NK-92 treated with Interleukin-12 subunit alpha and Interleukin-12 subunit beta, amount 100 ng/mL, for 24 hours (cell line): ENCODE measurements at places on chromosomes 4 and X.

DNA sequence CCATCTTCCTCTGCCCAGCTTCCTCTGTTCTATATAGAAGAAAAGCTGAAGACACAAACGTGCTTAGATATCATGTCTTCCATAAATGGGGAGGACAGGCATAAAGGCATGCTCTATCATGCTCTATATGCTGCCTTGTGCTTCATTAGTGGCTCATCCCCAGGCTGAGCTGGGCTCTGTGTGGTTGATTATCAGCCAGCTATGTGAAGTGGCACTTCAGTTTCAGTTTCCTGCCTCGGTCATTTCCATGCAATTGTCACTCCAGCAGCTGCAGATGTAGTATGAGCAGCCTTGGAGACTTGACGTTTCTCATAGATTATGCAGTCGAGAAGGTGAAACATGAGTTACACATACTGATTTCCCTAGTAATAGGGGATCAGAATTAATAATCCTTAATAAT, 106.2 kb downstream of the SYTL5 start:
- DNase-seq = no peak

DNA sequence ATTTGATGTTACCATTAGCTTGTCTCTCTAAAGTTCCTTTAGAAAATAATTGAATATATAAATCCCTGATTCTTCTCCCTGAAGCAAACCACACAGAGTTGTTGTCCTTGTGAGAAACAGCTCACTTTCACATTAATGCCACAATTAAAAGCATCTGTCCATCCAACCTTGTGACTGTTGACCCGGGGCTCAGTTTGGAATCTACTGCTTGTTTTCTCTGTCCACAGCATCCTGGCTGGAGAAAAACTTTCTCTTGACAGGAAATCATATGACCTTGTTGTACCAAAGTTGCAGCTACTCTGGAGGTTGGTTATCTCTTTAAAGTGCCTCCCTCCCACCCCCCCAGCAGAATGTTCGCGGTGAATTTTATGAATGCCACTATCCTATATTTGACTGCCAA, 3.1 kb downstream of the PRKG2 start:
- DNase-seq = no peak

- DNase-seq = no peak
Measured at GRCh38 chrX:42778096-42778495, at the start of gene PPP1R2C. PPP1R2C (minus strand) TSS chrX:42778163; CDS start chrX:42778079, 84 bp downstream.

DNA sequence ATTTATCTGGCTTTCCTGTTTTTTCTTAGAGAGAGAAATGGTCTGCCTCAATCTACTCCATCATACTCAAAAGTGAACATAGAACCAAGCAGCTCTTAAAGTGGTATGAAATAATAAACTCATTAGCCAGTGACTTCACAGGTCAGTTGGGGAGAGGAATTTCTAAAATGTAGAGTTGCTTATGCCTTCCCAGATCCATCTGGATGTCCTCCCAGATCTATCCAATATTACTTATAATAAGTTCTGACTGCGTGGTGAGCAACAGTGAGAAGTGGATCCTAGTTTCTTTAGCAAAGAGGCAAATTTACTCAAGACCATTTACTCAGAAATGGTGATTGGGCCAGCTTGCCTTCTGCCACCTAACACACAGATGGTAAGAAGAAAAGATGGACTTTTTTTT, 748.0 kb downstream of the PCDH18 start:
- no peak for DNase-seq

DNA sequence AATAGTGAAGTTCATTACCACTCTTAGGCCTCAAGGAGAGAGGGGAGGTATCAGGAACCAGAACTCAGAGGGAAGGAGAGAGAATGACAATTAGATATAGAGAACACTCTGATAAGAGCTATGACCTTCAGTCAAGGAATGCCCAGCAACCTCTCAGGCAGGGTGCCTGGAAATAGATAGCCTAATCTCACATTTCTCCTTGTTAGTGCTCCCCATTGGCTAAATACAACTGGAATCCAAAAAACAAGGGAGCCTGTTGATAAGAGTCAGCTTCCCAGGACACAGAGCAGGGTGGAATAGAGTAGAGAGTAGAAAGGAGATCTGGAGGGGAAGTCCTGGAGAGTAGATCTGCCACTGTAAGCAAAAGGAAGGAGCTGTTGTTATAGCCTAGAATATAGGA, 62.1 kb downstream of the DCX start:
- DNase-seq = no peak

GRCh38 chrX:82816562-82816961, 691.5 kb upstream of the POU3F4 start:
- no peak for DNase-seq

DNA sequence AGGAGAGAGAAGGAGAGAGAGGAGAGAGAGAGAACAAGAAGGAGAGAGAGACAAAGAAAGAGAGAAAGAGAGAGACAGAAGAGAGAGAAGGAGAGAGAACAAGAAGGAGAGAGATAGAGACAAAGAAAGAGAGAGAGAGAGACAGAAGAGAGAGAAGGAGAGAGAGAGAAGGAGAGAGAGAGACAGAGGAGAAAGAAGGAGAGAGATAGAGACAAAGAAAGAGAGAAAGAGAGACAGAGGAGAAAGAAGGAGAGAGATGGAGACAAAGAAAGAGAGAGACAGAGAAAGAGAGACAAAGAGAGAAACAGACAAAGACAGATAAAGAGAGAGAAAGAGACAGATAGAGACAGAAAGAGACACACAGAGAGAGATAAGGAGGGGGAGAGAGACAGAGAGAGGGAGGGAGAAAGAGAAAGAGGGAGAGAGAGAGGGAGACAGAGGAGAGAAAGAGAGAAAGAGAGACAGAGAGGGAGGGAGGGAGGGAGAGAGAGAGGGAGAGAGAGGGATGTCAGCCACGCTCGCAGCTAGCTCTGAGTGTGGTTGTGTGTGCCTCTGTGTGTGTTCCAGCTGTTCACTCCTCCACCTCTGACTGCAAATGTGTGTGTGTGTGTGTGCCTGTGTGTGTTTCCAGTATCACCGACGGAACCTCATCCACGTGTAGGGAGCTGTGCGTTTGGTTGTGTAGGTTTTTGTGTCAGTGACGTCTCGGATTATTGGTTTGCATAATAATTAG, 105.8 kb downstream of the CRLF2 start:
- DNase-seq = no peak

- DNase-seq = no peak
Measured at GRCh38 chrX:34778916-34779315, 121.8 kb upstream of the TMEM47 start.

DNA sequence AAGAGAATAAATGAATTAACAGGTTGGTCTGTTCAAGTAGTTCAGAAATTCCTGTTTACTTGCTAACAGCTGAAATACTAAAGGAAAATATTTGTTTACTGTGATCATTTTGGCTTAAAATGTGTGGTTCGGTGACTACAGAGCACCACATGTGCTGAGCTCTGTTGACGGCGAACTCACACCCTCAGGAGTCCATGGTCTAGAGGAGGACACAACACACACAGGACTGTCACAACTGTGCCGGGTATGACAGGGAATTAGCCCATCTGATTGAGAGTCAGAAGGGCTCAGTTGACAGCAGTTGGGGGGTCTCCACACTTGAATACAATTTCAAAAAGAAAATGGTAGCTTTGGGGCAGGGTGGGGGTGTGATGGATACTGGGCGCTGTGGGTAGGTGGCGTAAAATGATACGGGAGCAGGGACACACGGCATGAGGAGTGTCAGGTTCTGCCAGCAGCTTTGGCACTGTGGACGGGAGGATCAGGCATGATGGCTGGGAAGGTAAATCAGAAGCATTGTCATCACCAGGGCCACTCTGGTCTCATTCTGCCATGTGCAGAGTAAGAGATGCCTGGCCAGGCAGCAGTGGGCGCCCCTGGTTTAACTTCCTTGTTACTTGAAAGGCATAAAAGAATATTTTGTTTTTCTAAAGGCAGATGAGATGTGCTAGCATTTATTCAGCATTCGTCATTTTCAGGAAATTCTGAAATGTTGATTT, 33.3 kb downstream of the CLDN22 start:
- DNase-seq = no peak

DNA sequence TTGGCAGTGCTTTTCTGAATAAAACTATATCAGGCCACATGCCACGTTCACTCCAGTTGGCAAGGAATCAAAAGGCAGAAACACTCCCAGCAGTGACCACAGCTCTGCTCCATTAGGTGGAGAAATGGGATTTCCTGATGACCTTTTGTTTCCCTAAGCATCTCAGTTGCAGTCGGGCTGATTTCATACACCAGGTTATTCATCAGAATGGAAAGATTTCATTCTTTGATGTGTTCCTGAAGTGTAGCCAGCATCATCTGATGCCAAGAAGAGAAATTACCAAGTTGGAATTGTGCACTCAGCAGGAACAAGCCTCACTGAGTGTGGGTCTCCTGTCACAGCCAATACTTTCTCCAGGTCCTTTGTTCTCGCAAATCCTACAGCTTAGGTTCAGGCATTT, 193.7 kb downstream of the SPATA18 start:
- DNase-seq = no peak

DNA sequence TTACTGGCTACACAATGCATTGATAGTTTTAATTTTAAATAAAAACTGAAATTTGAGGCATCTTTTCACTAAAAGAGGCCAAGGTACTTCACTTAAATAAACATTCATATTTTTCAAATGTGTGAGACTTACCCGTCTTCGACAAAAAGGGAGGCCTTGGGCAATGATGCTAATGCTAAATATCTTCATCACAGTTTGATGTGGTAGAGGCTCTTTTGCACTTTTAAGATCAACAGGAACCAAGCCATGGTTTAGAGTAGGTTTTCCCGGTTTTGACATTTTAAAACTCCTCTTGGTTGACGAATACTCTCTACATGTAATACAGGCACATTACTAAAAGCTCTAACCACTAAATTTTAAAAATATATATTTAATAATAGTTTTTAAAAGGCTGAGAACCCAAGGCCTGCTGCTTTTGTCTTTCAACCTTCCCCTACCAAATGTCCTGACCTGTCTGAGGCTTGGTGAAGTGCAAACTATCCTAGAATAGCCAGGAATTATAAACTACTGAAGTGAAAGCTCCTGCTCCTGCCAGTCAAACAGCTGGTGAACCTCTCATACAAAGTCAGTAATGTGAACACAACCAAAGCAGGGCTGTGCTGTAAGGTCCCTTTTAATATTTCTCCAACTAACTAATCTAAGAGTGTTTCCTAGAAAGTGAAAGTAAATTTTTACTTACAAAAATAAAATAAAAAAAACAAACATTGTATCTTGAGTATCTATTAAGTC, 153.7 kb downstream of the FBXW7 start:
- DNase-seq = no peak

GRCh38 chr4:24007860-24008261, 118.0 kb upstream of the PPARGC1A start:
- no peak for DNase-seq

GRCh38 chr4:153521999-153522801, 56.0 kb downstream of the TMEM131L start:
- DNase-seq = peak; percentile 66

- no peak for DNase-seq
Measured at GRCh38 chr4:168183717-168184571, 91.6 kb downstream of the ANXA10 start.

GRCh38 chr4:185683896-185684295, 128.1 kb downstream of the SORBS2 start:
- DNase-seq = no peak

DNA sequence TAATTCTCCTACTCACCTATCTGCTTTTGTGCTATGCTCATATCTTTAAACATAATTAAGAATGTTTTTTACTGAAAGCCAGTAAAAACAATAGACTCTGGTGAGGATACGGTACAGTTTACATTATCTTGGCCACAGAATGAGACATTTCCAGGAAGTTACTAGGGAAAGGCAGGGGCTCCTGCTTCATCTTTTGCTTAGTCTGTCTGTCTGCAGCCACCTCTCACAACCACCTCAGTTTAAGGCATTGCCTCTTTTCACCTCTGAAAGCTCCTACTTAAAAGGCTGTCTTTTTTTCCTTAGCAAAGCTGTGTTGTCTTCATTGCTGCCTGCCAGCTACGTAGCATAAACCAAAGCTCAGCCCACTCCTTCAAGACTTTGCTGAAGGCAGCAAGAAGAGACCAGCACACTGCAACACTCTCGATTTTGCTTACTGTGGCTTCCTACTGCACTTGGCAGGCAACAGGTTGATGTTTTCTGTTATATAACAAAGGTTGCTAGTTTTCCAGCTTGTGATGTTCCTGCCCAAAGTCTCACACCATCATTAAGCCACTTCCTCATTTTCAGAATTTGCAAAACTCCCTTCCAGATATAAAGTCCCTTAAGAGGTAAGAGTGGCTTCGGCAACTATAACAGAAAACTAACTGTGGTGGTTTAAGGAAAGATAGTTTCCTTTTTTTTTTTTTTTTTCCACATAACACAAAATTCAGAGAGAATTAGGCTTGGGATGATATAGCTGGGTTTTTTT, 432.9 kb downstream of the GRXCR1 start:
- no peak for DNase-seq

DNA sequence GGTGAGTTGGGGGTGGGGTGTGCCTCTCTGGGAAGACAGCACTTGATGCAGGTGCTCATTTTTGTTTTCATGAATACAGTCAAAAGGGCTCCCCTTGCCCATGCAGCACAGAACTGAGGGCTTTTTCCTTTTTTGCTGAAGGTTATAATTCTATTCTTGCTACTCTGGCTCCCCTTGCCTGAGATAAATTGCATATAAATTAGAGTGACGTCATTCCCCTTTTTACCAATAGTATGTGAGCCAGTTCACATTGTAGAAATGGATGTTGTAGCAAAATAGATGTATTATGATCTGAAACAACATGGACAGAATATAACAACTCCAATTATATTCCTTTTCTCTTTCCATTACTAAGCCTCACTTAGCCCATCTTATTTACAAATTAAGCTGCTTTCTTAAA, 28.4 kb downstream of the CXorf58 start:
- no peak for DNase-seq

- no peak for DNase-seq
Measured at GRCh38 chrX:123350226-123350625, 166.1 kb downstream of the GRIA3 start.

DNA sequence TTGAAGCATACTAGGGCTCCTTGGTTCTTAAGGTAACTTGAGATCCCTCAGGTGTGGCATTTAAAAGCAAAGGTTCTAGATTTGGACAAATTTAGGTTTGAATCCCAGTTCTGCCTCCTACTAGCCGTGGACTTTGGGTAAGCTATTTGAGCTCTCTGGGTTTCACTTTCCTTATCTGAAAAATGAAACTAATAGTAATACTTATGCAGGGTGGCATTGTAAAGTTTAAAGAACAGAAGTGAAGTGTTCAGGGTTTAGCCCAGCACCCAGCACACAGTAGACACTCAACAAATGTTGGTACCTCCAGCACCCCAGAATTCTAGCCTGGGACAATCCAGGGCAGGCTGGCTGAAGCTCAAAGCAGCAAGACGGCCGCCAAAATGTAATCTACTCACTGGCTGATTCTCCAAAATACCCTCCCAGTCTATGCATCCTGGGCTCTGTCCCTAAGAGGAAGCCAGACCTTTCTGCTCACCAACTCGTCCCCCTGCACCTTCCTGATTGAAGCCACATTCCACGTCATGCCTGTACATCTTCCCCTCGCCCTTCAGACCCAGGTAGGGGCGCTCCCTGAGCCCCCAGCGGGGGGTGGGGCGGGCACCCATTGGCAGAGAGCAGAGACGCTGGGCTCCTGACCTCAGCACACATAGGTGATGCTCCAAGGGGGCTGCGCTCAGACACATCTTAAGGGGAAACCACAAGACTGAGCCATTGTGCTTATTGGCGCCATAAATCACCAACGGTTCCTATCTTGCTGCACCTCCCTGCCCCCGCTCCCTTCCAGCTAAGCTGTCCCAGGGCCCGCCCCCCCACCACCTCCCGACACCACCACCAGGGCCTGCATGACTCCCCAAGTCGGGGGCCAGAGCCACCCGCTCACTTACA, 160.6 kb downstream of the BCOR start:
- DNase-seq = peak; percentile 58
